ENCODE measurements at places on chromosomes 5 and 9.

GRCh38 chr9:89430995-89431394 lies 66.9 kb downstream of the SEMA4D start:
- DNase-seq: no peak

DNA sequence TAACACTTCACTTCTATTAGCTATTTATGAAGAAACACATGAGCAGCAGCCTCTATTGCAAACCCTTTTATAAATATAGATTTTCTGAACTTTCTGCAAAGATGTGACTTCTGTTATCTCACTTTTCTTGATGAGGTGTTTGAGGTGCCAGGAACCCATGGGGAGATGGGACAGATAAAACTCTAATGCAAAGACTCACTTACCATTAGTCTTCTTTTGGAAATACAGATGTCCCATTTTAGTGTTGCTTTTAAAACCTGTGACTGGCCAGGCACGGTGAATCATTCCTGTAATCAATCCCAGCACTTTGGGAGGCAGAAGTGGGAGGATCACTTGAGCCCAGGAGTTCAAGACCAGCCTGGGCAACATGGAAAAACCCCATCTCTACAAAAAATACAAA lies 171.3 kb upstream of the GAS1 start:
- no peak for DNase-seq

DNA sequence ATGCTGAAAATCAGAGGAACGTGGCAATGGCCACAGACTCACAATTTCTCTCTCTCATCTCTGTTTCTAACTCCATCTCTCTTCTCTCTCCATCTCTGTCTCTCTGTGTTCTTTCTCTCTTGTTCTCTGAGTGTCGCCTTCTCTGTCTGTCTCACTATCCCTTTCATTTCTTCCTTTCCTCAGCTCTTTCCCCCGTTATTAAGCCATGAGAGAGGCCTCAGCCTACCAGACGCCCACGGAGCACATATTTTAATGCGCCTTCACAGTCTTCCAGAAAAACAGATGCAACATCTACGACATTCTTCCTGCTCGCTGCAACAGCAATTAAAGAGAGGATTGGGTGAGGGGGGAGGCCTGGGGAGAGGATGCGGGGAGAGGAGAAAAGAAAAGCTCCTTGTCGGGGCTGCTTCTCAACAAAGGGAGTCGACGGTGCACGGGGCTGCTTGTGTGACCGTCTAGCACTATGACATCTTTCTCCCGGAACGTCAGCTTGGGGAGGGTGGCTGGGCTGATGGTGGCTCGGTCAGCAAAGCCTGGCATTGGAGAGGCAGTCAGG lies 37.7 kb upstream of the NEURL1B start:
- no peak for DNase-seq

DNA sequence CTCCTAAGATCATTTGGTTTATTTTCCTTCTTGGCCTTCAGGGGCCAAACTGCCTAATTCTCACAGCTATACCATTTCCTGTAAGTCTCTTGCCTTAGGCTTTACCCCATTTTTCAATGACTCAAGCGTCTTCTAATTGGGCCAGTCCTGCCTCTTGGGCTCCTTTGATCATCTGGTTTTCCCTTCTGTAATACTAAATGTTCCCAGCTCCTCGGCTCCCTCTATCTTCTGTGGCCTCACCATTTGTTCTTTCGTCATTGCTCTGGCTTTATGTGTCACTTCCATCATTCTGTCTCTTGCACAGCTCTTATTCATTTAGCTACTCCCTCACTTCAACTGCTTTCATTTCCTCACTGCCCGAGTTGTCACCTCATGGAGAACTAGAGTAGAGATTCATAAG lies 14.5 kb upstream of the SPINK7 start:
- DNase-seq: no peak

DNA sequence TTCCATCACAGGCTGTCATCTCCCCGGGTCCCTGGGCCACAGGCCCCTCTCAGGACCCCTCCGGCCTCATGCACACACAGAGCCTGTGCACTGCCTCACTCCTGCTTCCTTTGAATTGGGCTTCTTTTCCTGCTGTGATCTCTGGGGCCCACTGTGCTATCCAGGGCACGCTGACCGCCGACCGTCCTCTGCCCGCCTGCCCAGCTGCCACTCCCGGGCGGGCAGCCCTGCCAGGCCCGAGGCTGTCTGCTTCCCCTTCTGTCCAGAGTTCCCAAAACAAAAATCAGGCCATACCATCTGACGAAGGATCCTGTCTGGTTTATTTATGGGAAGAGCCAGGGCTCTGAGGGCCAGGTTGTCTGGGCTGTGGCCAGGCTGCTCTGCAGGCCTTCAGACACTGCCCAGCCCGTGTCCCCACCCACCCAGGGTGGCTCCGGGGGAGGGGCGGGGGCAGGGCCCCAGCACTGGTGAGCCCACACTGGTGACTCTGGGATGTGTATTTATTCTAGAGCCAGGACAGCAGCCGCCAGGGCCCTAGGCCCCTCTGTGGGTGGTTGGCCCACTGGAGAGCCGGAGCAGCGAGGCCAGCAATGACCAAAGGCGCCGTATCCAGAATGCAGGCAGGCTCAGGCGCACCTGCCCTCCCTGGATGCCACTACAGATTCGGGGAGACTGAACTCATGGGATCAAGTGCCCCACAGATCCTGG lies 57.0 kb downstream of the ADAMTS2 start:
- no peak for DNase-seq

DNA sequence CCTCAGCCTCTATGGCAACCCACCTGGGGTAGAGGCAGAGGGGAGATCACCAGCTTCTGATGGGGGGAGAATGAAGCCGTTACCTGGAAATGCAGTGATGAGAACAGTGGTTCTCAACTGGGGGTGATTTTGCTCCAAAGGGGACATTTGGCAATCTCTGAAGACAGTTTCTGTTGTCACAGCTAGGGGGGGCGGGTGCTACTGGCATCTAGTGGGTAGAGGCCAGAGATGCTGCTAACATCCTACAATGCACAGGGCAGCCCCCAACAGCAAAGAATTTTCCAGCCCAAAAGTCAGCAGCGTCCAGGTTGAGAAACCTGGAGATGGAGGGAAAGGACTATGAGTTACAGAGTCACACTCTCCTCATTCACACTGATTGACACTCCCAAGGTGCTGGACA lies 84.5 kb downstream of the FGF1 start:
- DNase-seq: no peak

GRCh38 chr5:1753490-1753889 lies 46.1 kb downstream of the MRPL36 start:
- no peak for DNase-seq

DNA sequence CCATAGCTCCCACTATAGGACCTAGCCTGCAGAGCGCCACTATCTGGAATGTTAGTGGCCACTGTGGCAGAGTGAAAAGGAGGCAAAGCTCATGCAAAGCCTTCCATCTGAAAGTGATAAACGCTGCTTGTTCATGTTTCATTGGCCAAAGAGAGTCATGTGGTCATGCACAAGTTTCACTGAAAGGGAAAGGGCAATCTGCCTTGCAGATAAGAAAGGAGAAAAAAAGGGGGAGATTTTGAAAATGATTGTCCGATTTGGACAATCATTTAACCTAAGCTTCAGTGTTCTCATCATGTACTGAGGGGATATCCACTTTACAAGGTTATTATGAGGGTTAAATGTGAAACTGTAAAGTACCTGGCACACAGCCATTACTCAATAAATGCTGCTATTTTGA lies 9.0 kb upstream of the MOB3B start:
- no peak for DNase-seq

GRCh38 chr5:151015974-151016587 lies 4.3 kb upstream of the GPX3 start:
- no peak for DNase-seq

DNA sequence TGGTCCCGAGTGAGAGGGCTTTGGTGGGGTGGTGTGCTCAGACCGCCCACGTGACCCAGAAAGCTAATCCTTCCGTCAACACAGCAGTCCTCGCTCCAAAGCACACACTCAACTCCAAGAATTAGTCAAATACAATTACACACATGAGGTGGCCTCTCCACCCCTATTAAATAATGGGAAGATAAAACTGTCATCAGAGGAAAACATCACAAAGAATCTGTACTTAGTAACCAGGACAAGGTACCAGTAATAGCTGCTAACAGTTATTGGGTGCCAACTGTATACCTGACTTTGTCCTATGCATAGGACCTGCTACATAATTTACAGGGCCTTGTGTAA lies 222.8 kb downstream of the HSPA4 start:
- no peak for DNase-seq

- DNase-seq: no peak
Measured at GRCh38 chr5:88388476-88389337, 120.1 kb upstream of the TMEM161B start.

DNA sequence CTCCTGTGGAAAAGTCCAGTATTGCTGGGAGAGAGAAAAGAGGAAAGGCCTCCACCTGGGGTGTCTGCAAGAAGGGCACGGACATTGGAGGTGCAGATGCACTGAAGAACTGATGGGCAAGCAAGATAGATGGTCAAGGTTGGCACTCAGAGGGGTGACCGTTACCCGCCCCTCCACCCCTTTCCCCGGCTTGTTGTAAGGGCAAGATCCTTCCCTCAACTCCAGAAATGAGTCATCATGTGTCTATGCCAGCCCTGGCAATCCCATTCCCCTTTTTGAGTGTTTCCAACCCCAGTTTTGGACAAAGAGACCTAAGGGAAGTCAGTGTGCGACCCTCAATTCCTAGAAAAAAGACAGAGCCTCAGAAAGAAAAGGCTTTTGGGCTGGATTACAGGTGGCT lies 34.9 kb upstream of the ATP6V1G1 start:
- DNase-seq: no peak

DNA sequence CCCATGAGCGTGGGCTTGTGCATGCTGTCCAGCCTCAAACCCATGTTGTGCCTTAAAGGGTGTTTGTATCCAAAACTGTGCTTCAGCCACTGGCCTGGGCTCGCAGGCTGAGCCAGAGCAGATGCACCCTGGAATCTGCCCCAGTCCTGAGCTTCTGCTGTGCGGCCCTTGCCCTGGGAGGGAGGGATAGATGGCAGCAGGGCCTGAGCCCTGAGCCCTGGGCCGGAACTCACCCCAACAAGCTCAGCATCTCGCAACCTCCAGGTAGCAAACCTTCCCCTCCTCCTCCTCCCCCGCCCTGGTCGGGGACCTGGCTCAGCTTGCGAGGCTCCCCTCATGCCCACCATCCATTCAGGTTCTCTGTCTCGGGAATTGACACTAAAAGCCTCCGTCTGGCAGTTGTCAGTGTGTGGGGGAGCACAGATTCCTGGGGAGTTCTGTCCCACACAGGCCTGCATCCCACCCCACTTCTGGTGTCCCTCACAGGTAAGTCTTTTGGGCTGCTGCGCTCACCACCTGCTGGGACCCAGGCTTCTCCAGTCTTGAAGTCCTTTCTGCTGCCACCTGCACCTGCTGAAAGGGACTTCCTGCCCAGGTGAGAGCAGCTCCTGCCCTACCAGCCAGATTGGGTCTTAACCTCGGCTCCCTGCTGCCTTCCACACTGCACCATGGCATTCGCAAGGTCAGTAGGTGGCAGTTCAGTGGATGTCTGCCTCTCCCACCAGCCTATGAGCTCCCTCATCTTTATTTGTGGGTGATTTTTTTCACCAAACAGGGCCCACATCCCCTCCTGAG lies 55.2 kb upstream of the OLFM1 start:
- DNase-seq: no peak

- no peak for DNase-seq
Measured at GRCh38 chr5:34564710-34565235, 91.4 kb upstream of the RAI14 start.

GRCh38 chr5:176633598-176633997 lies 3.1 kb downstream of the EIF4E1B start:
- no peak for DNase-seq

DNA sequence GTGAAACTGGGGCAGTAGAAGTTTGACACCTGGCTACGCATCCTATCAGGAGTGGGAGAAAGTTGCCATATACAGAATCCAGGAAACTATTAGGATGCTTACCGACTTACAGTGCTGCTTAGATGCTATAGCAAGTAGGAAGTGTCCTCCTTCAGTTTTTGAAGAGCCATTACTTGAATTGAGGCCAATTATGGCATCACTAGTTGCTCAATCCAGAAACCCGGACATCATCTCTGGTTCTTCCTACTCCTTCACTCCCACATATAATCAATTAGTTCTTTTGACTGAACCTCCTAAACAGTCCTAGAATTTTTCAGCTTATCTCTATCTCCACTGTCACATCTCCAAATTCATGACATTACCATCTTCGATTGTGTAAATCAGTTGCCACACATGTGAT lies 41.8 kb upstream of the UGCG start:
- no peak for DNase-seq

Data from glomerular endothelial cell (primary cell).